HuH-7 (cell line): ENCODE measurements at places on chromosomes 6 and 20.

- DNase-seq, result no peak
Measured at GRCh38 chr20:37456948-37457347, 64.1 kb upstream of the NNAT start.

DNA sequence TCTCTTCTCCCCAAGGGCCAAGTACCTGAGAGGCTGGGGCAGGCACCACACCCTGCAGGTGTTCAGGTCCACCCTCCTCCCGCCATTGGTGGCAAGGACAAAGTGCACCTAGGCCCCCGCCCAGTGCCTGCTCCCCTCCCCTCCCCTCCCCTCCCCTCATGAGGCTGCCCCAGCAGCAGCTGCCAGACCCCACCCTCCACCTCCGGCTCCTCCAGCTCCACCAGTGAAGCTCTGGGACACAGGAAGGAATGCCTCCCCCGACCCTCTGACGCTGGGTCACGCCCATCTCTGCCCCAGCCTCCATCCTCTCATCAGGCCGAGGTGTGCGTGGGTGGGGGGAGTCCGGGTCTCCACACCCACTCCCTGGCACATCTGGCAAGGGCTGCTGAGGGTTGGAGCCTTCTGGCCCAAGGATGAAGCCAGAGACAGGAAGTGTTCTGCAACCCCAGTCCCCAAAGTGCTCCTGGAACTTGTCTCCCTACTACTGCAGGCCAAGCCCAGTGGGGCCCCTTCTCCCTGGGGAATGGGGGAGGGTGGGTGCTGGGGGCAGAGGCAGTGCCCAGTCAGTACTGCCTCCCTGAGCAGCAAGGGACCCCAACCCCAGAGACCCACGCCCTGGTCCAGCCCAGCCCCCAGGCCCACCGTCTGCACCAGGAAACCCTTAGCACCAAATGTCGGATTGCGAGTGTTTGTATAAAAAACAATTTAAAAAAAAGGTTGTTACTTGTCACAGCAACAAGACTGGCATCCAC, 1.6 kb upstream of the UCKL1 start:
- no peak for DNase-seq

GRCh38 chr6:149711711-149712110, 6.2 kb downstream of the LATS1 start:
- no peak for DNase-seq

- no peak for DNase-seq
Measured at GRCh38 chr6:89669002-89669401, 30.5 kb upstream of the LYRM2 start.

GRCh38 chr6:146408583-146408982, 135.1 kb upstream of the RAB32 start:
- DNase-seq, result no peak

DNA sequence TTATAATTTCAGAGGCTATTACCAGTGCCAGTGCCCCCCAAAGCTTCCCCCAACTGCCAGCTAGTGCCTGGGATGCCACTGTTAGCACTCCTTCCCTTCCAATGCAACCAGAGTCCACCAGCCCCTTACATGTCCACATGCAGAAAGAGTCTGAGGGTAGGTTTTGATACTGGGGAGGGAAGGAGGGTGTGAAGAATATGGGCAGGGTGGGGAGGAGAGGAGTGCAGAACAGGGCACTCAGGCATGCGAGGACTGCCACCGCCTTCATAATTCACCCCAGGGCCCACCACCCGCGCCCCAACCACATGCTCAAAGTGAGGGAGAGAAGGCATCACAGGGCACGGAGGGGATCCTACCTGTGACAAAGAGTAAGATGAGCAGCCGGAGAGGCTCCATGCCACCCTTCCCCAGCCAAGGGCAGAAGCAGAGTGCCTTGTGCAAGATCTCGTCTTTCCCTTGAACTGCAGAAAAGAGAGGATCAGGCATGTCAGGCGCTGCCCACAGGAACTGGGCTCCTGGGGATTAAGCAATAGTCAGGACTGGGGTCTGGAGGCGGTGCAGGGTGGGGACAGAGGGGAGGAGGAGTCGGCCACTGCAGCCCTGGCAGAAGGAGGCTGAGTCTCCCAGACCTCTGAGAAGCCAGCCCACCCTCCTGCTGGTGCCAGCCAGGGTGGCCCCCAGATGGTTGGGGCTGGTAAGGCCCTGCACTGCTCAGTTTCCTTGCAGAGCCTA, at the start of gene TREM2:
Gene TREM2, minus strand, starts transcription at position 430 of the 732 bp plus-strand sequence. Its CDS starts 34 bp downstream, at position 396.
- DNase-seq, result no peak

GRCh38 chr20:43844778-43845614, 69.7 kb upstream of the TOX2 start:
- no peak for DNase-seq
